MCF 10A (cell line): ENCODE measurements at places on chromosomes 2 and 18. TPM values are rescaled to one million over a fixed set of nuclear protein-coding genes. Genes with fewer than 3 reads are reported as not detected.

The HOXD10 gene
- not detected in 2 replicates for total RNA-seq

DNA sequence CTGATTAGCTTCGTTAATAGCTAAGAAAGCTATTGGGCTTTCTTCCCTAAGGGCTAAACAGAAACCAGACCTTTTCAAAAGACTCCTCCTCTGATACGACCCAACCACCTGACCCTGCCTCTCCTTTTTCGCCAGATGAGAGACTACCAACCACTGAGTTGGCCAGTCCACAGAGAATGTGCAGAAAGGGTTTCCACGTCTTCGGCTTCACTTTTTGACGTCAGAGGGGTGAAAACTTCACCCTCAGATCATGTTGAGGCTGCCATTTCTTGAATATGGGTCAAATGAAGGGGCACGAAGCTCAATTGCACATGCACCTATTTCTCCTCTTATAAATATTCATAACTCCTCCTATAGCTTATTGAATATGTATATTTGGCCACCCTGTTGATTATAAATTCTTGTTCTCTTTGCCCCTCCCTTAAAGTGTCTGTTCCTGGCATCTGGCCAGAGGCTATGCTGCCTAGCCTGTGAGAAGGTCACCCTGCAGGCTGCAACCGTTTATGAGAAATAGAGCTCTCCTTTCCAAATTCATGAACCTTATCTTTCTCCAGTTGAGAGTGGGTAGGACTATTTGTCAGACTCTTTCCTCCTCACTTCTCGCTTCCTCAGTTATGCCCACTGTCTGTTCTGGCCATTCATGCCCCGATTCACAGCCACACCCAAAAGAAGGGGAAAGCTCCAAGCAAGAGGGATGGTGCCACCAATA is 301.6 kb downstream of the STK39 start:
- no peaks in the 10 kb centered on the region for H3K4me1 ChIP-seq
- H3K36me3 ChIP-seq: no peaks in the 10 kb centered on the region
- peaks cover 15% of the 10 kb centered on the region for H3K27me3 ChIP-seq
- H3K27ac ChIP-seq: no peak overlapping the region
- DNase-seq: no peak
- no peak overlapping the region for H3K4me3 ChIP-seq

DNA sequence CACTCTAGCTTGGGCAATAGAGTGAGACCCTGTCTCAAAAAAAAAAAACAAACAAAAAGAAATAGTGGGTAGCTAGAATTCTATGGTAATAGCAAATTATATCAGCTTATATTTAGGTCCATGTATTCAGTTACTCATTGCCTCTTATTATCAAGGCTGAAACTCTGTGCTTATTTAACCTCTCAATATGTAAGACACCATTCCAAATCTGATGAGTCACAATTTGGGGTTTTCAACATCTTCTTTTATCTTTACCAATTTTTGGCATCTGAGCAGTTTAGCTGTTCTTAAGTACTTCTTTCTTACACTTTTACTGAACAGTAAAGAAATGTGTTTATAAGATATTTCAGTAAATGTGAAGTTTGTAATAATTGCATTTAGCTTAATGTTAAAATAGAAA is 69.3 kb downstream of the TTC27 start:
- no peaks in the 10 kb centered on the region for H3K27me3 ChIP-seq
- no peak overlapping the region for H3K4me3 ChIP-seq
- no peak overlapping the region for H3K27ac ChIP-seq
- DNase-seq: peak; percentile 58
- H3K4me1 ChIP-seq: peaks cover 5% of the 10 kb centered on the region

GRCh38 chr2:70479816-70480215 is 73.8 kb downstream of the TGFA start:
- no peak overlapping the region for H3K4me3 ChIP-seq
- no peaks in the 10 kb centered on the region for H3K27me3 ChIP-seq
- no peaks in the 10 kb centered on the region for H3K36me3 ChIP-seq
- no peak overlapping the region for H3K27ac ChIP-seq
- no peaks in the 10 kb centered on the region for H3K4me1 ChIP-seq

DNA sequence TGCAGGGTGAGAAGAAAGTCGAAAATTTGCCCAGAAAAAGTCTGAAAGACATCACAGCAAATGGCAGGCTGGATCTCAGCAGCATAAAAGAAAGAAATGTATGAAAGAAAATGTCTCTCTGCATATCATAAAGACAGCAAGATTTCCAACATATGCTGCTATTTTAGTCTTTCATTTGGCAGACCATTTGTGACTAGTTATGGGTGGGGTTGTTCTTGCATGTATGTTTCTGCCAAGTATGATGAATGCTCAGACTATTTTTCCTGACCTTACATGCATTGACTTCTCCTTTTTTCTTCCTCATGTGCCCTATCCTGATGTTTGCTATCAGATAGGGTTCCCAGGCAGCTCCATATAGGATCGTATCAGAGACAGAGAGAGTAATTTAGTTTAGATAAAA is 58.5 kb upstream of the PARD3B start:
- no peaks in the 10 kb centered on the region for H3K36me3 ChIP-seq
- DNase-seq: peak; percentile 29
- no peaks in the 10 kb centered on the region for H3K27me3 ChIP-seq

GRCh38 chr2:120849278-120849677 is 113.6 kb downstream of the GLI2 start:
- H3K4me1 ChIP-seq: no peaks in the 10 kb centered on the region
- H3K27me3 ChIP-seq: no peaks in the 10 kb centered on the region
- H3K36me3 ChIP-seq: no peaks in the 10 kb centered on the region

The STPG4 gene
- 0.83 TPM in 1 of 2 replicates, not detected in the other for total RNA-seq

The DGUOK gene
- total RNA-seq: 74.4 and 92.3 TPM in 2 replicates
